ENCODE measurements at places on chromosomes 12 and 14.

GRCh38 chr12:69479675-69480074, 9.5 kb downstream of the FRS2 start:
- H3K27me3 ChIP-seq, result no peaks in the 10 kb centered on the region
- no peak for DNase-seq
- H3K36me3 ChIP-seq, result no peaks in the 10 kb centered on the region
- peaks cover 26% of the 10 kb centered on the region for H3K4me1 ChIP-seq
- H3K4me3 ChIP-seq, result no peak overlapping the region

- no peak for DNase-seq
- H3K4me1 ChIP-seq, result peaks cover 20% of the 10 kb centered on the region
- H3K36me3 ChIP-seq, result peaks cover 17% of the 10 kb centered on the region
- no peak overlapping the region for H3K27ac ChIP-seq
These were observed 1.9 kb upstream of the PNN start for GRCh38 chr14:39173198-39173597.

DNA sequence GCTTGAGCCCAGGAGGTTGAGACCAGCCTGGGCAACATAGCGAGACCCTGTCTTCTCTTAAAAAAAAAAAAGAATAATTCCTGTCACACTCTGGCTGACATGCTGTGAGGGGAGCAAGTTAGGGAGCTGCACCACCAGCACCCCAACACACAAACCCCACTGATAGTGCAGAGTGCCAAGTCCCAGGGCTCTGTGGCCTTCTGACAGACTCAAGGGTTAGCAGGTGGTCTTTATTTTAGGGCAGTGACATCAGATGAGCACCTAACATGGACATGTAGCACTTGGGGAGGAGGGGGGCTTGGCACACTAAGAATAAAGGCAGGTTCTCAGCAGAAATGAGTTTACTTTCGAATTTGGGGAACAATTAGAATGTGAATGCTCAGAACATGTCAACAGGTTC, 6.8 kb downstream of the USP5 start:
- H3K27me3 ChIP-seq, result no peaks in the 10 kb centered on the region
- peaks cover 5% of the 10 kb centered on the region for H3K4me1 ChIP-seq
- DNase-seq, result no peak
- no peak overlapping the region for H3K4me3 ChIP-seq
- H3K36me3 ChIP-seq, result peaks cover 87% of the 10 kb centered on the region

DNA sequence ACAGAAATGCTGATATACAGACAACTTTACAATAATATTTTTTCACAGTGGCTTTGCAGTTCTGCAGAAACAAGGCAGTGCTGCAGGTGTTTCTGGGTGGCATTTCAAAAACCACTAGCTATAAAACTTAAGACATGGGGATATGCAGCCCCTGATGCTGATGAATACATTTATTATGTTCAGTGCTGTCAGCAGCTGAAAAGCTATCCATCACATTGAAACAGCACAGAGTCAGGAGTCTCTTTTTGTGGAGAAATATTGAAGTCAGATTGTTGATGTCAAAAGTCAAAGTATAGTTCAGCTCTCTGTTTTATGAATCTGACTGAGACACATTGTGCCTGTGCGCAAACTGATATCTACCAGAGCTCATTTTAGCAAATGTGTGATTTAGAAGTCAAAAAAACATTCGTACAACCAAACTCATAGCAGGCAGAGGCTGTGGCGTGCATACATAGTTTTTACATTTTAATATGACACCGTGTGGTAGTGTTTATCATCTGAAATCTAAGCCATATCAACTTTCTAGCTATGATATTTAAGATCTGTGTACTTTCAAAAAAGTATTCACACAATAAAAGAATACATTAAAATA, 467.6 kb downstream of the PRKD1 start:
- H3K27ac ChIP-seq, result no peak overlapping the region
- no peak for DNase-seq
- no peaks in the 10 kb centered on the region for H3K36me3 ChIP-seq
- no peak overlapping the region for H3K4me3 ChIP-seq
- H3K4me1 ChIP-seq, result no peaks in the 10 kb centered on the region
- H3K27me3 ChIP-seq, result no peaks in the 10 kb centered on the region

- H3K36me3 ChIP-seq, result no peaks in the 10 kb centered on the region
- peaks cover 6% of the 10 kb centered on the region for H3K4me1 ChIP-seq
- H3K27me3 ChIP-seq, result no peaks in the 10 kb centered on the region
- no peak overlapping the region for H3K4me3 ChIP-seq
- DNase-seq, result peak; percentile 20
These were observed 34.6 kb upstream of the EVL start for GRCh38 chr14:100030452-100031153.

GRCh38 chr12:132340266-132341035, 11.1 kb upstream of the GALNT9 start:
- no peaks in the 10 kb centered on the region for H3K4me1 ChIP-seq
- H3K36me3 ChIP-seq, result no peaks in the 10 kb centered on the region
- H3K27me3 ChIP-seq, result peaks cover 26% of the 10 kb centered on the region
- H3K4me3 ChIP-seq, result no peak overlapping the region
- no peak overlapping the region for H3K27ac ChIP-seq
- DNase-seq, result no peak

- peak; percentile 6 for DNase-seq
- no peak overlapping the region for H3K27ac ChIP-seq
- H3K4me3 ChIP-seq, result no peak overlapping the region
- H3K4me1 ChIP-seq, result peaks cover 7% of the 10 kb centered on the region
These were observed 32.0 kb upstream of the LMNTD1 start for GRCh38 chr12:25585021-25585523.

DNA sequence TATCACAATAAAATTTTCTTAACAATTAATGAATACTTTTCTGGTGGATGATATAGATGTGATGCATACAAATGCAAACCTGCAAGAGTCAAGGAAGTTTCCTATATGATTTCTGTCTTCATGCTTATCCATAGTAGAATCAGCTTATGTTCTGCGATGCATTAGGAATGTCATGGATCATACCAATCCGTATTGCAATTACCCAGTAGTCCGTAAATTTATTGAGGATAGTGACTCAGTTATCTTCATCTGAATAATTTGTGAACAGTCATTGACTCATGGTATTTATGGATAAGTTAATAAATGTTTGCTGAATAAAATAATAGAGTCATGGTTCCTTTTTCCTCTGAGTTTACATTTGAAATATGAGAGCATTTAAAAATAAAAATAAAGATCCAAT, 483.4 kb downstream of the LRFN5 start:
- no peaks in the 10 kb centered on the region for H3K36me3 ChIP-seq
- DNase-seq, result no peak
- no peaks in the 10 kb centered on the region for H3K4me1 ChIP-seq

- no peak for DNase-seq
- no peaks in the 10 kb centered on the region for H3K27me3 ChIP-seq
- H3K36me3 ChIP-seq, result no peaks in the 10 kb centered on the region
- no peak overlapping the region for H3K4me3 ChIP-seq
These were observed 31.1 kb downstream of the MYF5 start for GRCh38 chr12:80747800-80748199.

- no peaks in the 10 kb centered on the region for H3K27me3 ChIP-seq
- H3K4me3 ChIP-seq, result no peak overlapping the region
- H3K36me3 ChIP-seq, result peaks cover 33% of the 10 kb centered on the region
- H3K27ac ChIP-seq, result no peak overlapping the region
These were observed 76.9 kb downstream of the ATF7IP start for GRCh38 chr12:14442221-14442881.

GRCh38 chr12:91177381-91177780, 5.2 kb downstream of the DCN start:
- H3K4me3 ChIP-seq, result no peak overlapping the region
- peak overlapping the region; percentile 9 for H3K27ac ChIP-seq
- no peak for DNase-seq
- no peaks in the 10 kb centered on the region for H3K36me3 ChIP-seq

GRCh38 chr12:120010661-120011230, 21.7 kb downstream of the BICDL1 start:
- no peak for DNase-seq
- H3K27me3 ChIP-seq, result no peaks in the 10 kb centered on the region
- H3K4me3 ChIP-seq, result no peak overlapping the region
- H3K27ac ChIP-seq, result no peak overlapping the region

DNA sequence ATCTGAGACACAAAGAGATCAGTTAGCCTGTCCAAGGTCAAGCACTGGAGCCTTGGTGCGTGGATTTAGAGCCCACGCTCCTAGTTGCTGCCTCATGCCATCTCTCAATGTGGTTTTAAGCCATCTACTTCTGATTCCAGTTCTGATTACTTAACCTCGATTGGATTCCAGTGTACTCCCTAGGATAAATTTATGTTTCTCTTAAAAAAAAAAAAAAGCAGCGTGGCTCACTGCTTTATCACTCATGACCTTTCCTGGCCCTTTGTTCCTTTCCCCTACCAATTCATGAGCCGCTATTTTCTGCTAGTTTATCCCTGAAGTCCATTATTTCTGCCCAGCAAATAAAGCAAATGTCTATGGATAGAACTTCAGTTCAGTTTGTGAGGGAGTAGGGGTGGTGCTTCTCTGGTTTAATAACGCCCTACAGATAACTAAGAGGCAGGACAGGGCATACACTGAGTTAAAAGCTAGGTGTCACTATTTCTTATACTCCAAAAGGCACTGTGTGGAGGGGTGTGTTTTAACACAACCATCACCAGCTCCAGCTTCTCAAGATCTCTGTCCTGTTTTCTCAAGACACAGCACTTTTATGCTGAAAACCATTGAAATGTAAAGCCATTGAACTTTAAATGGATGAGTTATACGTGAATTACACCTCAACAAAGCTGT, 9.8 kb upstream of the PARP11 start:
- no peak overlapping the region for H3K27ac ChIP-seq
- no peaks in the 10 kb centered on the region for H3K36me3 ChIP-seq
- H3K4me3 ChIP-seq, result no peak overlapping the region
- H3K4me1 ChIP-seq, result no peaks in the 10 kb centered on the region
- H3K27me3 ChIP-seq, result peaks cover 2% of the 10 kb centered on the region

DNA sequence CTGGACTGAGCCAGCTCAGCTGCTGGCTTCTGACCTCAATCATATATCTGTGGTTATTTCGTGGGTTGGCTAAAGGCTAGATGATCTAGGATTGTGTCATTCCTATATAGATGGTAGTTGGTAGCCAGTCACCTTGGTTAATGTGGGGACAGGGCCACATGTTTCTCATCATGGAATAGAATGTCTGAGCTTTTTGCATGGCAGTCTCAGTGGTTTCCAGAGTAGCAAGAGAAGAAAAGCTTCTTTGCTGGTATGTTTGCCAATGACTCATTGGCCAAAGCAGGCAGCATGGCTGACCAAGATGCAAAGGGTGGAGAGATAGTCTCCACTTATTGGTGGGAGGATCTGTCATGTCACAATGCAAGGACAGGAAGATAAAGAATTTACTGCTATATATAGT, 746.4 kb upstream of the FLRT2 start:
- no peak for DNase-seq
- H3K4me1 ChIP-seq, result no peaks in the 10 kb centered on the region
- H3K27ac ChIP-seq, result no peak overlapping the region
- no peak overlapping the region for H3K4me3 ChIP-seq
- H3K27me3 ChIP-seq, result no peaks in the 10 kb centered on the region

- no peaks in the 10 kb centered on the region for H3K27me3 ChIP-seq
- H3K36me3 ChIP-seq, result no peaks in the 10 kb centered on the region
- peaks cover 58% of the 10 kb centered on the region for H3K4me1 ChIP-seq
These were observed at the start of gene BDKRB2 for GRCh38 chr14:96204151-96205058. BDKRB2 (plus strand) TSS chr14:96204839; CDS start chr14:96237108, 32,269 bp downstream.

All from large intestine (tissue), 12 donors.